ENCODE measurements at places on chromosomes 7 and 10.

GRCh38 chr7:144731661-144732351 is 104.0 kb downstream of the TPK1 start:
- no peak for DNase-seq

DNA sequence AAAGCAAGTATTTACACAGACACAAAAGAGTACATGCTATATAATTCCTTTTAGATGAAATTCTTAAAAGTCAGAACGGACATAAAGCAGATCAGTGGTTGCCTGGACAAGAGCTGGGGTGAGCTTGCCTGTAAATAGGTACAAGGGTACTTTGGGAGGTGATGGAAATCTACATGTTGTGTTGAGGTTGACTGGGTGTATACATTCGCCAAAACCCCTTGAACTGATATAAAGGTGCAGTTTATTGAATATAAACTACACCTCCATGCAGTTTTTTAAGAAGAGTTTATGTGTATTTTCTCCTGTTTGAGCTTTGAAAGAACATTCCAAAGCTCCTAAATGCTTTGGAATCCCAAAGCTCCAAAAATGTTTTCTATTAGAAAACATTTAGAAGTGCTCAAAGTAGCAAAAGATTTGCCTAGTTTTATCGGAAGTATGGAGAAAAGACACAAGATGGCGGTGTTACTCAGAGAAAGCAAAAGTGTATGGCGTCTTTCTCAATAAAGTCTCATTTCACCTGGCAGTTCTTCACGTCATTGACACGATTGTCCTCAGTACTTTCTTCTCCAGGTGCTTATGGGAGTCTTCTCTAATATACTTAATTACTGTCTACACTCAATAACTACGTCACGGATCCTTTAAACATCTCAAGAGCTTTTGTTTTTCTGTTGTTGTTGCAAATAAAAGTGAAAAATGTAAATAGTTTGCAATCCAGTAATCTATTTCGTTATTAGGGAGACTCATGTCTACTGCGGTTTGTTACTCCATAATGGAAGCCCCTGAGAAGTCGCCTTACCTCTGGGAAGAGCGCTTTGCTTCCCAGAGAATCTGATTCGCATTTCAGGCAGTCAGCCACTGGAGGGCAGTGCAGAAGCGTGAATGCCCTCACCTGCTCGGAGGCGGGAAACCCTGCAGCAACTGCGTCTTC is 14.7 kb upstream of the SEC61G start:
- peak; percentile 45 for DNase-seq

GRCh38 chr7:33448035-33448434 is 318.7 kb downstream of the BBS9 start:
- no peak for DNase-seq

GRCh38 chr7:93310346-93310745 is 78.2 kb downstream of the VPS50 start:
- no peak for DNase-seq

DNA sequence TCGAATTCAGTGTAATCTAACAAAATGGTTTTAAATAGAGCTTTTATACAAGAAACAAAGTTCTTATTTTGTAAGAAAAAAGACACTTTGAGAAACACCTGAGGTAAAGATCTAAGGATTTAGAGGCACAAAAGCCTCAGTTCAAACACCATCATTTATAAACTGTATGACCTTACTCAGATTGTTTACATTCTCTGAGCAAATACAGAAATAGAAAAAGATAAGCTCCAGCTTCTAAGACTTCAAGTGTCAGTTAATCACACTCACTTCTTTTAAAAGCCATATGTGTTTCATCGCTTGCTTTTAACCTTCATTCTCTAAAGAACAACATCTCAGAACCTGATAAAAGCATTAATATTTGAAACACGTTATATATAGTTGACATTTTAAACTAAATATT is 27.9 kb downstream of the CADPS2 start:
- no peak for DNase-seq

DNA sequence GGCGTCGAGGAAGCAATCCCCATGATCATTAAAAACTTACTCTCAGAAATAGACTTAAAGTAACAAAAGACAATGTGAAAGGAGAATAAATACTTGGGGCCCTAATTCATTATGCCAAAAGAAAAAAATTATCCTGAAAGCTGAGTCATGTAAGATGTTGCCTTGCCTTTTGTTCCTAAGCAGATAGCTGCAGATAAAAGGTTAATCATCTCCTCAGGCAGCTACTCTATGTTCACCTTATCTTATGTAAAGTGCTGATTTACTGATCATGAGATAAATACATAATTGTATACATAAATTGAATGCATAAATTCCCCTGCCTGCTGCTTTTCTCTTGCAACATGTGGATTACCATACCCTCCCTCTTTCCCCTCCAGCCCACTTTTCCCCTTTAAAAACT is 28.1 kb upstream of the CREB3L2 start:
- no peak for DNase-seq

GRCh38 chr10:43082087-43082486 is 5.2 kb downstream of the RET start:
- no peak for DNase-seq

DNA sequence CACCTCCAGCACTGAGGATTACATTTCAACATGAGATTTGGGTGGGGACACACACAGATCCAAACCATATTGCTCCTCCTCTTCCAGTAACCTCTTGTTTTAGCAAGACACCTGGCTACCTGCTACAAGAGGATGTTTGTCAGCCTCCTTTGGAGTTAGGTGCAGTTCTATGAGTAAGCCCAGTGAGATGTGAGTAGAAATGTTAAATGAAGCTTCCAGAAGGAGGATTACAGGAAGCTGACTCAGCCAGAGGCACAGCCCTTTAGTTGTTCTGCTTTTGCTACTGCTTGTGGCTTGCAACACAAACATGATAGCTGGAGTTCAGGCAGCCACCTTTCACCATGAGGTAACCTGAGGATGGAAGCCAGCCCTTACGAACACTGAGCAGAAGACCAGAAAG is 382.7 kb upstream of the RNF32 start:
- DNase-seq = peak; percentile 7

GRCh38 chr10:12568391-12569009 is 219.2 kb downstream of the CAMK1D start:
- peak; percentile 11 for DNase-seq

DNA sequence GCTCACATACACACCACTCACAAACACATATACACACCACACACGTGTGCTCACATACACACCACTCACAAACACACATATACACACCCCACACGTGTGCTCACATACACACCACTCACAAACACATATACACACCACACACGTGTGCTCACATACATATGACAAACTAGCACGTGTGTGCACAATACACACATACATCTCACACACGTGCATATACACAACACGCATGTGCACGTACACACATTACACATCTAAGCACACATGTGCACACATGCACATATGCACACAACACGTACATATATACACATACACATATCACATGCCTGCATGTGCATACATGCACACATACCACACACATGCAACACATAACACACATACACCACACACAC is 78.3 kb upstream of the FOXK1 start:
- DNase-seq = no peak

DNA sequence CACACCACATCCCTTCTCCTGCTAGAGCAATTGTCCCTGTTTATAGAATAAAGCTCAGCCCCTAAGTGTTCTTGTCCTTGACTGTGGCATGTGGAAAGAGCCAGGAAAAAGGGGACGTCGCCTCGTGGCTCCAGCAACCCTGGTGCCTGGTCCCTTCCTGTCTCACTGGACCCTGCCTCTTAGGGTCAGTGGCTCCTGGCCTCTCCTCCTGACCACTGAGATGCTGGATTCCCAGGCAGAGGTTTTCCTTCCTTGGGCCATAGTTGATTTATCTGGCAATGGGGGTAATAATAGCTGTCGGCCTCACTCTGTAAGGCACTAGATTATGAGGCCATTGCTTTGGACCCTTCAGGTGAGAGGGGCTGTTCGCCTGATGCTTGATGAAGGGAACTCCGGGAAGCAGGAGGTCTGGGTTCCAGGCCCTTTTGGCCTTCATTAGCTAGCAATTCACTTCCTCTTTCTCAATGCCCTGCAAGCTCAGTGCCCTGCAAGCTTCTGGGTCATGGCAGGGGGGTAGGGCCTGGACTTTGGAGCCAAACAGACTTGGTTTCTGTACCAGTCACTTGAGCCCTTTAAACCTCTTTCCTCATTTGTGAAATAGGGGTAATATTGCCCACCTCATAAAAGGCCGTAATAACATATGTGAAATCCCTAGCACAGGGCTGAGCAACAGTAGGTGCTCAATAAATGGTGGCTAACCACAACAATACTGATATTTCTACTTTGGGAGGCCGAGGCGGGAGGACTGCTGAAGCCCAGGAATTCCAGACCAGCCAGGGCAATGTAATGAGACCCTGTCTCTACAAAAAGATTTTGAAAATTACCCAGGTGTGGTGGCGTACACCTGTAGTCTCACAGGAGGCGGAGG is 1.1 kb downstream of the ASL start:
- DNase-seq = peak; percentile 60

GRCh38 chr10:14624600-14624999 is 150.1 kb downstream of the FAM107B start:
- DNase-seq = no peak

DNA sequence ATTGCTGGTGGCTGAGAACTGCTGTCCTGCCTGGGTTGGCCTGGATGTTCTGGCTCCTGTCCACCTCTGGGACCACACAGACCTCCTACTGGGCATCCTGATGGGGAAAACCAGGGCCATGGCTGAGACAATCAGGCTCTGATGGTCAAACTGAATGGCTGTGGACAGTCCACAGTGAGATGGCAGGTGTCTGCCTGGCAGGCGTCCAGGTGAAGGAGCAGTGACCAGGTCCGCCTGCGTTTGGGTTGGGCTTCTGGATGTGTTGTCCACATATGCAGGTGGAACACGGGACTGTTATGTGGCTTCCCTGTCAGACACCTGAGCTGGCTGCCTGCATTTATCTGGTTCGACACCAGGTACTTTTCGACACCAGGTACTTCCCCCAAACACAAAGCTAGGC is 241.7 kb downstream of the BUB3 start:
- no peak for DNase-seq

- DNase-seq = no peak
These were observed 44.3 kb upstream of the PRKCQ start for GRCh38 chr10:6624392-6624791.

GRCh38 chr7:120949998-120950538 is 509 bp upstream of the ING3 start:
- DNase-seq = no peak

GRCh38 chr10:102537367-102537766 is 33.6 kb downstream of the SUFU start:
- peak; percentile 61 for DNase-seq

DNA sequence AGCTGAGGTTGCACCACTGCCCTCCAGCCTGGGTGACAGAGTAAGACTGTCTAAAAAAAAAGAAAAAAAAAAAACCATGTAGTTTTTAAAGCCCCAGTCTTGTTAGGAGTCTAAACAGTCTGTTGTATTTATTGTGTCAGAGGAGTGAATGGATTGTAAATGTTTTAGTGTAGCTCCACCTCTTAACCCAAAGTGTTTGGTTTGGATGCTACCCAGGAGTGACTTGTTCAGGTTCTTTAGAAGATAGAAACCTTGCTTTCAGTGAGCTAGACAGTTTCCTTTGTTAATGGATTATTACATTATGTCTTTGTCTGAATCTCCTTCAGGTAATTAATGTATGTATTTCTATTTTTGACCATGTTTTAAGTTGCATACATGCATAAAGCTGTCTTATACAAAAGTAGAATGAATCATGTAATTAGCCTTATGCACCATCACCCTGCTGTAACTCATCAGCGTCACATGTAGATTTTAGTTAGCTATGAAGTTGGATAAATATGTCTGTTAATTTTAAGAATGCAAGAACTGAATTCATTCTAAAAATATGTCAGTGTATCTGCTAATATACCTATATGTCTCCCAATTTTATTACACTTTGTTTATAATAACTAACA is 97.7 kb downstream of the TAF3 start:
- no peak for DNase-seq

DNA sequence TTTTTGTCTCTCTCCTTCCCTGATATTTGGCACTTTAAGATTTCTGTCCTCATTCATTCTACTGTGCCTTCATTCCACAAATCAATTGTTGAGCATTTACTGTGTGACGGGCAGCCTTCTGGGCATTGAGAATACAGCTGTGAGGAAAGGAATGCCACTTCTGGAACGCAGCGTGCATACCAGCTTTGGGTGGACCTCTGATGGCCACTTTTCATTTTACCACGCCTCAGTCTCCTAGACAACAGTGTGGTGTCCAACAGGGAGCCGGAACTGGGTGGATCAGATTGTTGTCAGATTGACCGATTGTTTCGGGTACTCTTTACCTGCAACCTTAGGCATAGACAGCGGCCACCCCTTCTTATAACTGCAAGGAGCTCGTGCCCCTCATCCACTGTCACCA is 222.7 kb upstream of the DPP6 start:
- no peak for DNase-seq

GRCh38 chr7:21844742-21845141 is 101.0 kb downstream of the CDCA7L start:
- DNase-seq = no peak

GRCh38 chr7:146636033-146636356 is 519.4 kb downstream of the CNTNAP2 start:
- no peak for DNase-seq

DNA sequence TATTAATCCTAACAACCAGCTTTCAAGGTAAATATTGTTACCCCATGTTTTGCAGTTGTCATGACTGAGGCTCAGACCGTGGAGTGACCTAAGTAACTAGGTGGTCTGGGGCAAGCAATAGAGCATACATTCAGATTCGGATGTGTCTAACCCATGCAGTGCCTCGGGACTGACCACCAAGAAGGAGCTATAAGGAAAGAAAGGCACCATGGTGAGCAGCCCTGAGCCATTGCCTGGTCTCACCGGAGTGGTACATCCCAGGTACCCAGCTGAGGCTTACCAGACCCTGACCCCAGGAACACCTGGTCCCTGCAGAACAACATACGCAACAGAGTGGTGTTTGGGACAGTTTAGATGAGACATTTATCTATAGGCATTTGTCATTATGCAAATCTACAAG is 175.5 kb upstream of the ZMIZ1 start:
- DNase-seq = no peak

DNA sequence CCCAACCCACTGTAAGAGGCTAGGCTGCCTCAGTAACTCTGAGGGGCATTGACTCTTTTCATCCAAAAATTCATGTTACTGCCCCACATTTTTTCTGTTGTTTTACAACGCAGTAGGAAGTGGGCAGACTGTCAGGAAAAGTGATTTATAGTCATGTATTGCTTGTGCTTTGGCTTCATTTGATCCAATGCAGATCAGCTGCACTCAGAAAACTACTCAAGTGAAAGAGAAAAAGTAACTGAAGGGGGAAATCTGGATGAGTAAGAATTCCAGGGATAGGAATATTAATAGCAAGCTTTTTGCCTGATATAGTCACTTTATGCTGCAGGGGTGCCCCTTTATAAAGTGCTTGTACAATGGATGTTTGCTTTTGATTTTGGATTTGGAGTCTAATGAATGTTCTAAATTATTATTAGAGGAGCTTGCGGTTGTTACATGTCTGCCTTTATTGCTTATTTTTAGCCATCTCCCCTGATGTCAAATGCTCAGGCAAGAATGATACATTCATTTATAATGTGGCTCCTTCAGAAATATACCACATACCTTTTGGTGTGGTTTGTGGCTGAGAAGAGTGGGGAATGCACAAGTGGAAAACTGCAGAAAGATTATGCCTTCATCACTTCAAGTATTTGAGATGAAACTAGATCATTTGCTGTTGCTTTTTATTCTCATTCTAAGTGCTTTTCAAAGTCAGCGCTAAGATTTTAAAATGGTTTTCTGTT is 86.1 kb downstream of the EGFR start:
- DNase-seq = no peak

Data from MV-4-11 (cell line).